ENCODE measurements at places on chromosomes 6 and 20. TPM values are rescaled to one million over a fixed set of nuclear protein-coding genes. Genes with fewer than 3 reads are reported as not detected.

SGK2 gene
- 0.15 TPM for polyA plus RNA-seq

SLC22A23 gene
- polyA plus RNA-seq, result 14.5 TPM

CRNKL1 gene
- 11.0 TPM for polyA plus RNA-seq

ZSWIM3 gene
- polyA plus RNA-seq, result 1.7 TPM

RIPPLY2 gene
- 0.24 TPM for polyA plus RNA-seq

C2 gene
- polyA plus RNA-seq, result 230 TPM

NKAIN4 gene
- polyA plus RNA-seq, result 0.10 TPM

SLC22A7 gene
- not detected for polyA plus RNA-seq

SLC17A3 gene
- polyA plus RNA-seq, result not detected

SPO11 gene
- polyA plus RNA-seq, result not detected

NR2E1 gene
- not detected for polyA plus RNA-seq

MED20 gene
- polyA plus RNA-seq, result 7.0 TPM

Data from lung (tissue), 17 donors.